LoVo (cell line): ENCODE measurements at places on chromosomes 3 and 15.

DNA sequence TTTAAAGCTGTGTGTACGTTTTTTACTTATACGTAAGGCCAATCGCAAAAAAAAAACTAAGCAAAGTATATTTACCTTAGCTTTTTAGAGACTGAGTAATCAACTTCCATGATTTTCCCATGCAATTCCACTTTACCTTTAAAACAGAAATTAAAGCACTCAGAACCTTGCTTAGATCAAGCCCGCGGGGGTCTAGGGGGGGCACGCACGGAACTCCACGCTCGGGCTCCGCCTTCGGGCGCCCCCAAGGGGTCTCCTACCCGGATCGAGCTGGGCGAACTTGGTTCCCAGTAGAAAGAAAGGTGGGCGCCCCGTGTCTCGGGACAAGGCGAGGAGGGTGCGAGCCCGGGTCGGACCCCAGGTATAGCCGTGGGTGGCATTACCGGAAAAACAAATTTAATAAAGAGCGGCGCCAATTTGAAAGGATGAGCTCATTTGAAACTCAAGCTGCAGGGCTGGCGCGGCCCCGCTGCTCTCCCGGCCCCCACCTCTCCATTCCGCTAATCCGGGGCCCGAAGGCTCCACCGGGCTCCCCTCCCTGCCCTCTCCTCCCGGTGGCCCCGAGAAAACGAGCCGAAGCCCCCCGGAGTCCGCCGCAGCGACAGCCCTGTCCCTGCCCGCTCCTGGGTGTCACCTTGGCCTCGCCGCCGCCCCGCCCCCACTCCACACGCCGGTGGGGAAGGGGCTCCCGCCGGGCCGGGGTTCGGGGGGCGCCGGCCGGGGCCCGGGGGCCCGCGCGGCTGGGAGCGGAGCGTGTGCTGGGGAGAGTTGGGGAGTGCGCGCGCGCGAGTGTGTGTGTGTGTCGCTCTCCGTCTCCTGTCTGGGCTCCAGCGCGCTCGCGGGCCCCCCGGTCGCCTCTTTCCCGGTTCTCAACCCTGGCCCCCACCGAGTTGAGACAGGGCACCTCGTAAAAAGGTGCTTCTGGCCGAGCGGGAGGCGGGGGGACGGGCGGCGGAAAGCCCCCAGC, 1.5 kb downstream of the IGF2BP2 start:
- DNase-seq = peak; percentile 43

- DNase-seq = no peak
Measured at GRCh38 chr15:27990521-27991515, 108.3 kb downstream of the OCA2 start.

DNA sequence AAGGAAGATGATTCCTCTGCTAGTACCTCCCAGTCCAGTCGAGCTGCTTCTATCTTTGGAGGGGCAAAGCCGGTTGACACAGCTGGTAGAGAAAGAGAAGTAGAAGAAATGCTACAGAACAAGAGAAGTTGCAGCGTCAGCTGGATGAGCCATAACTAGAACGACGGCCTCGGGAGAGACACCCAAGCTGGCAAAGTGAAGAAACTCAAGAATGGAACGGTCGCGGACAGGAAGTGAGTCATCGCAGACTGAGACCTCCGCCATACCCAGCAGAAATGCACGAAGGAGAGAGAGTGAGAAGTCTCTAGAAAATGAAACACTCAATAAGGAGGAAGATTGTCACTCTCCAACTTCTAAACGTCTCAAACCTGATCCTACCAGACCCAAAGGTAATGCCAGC, 19.0 kb upstream of the PARP14 start:
- DNase-seq = no peak

GRCh38 chr3:188839187-188839695, 332.5 kb upstream of the TPRG1 start:
- DNase-seq = no peak

GRCh38 chr3:183845608-183846288, 20.4 kb upstream of the MAP6D1 start:
- no peak for DNase-seq

DNA sequence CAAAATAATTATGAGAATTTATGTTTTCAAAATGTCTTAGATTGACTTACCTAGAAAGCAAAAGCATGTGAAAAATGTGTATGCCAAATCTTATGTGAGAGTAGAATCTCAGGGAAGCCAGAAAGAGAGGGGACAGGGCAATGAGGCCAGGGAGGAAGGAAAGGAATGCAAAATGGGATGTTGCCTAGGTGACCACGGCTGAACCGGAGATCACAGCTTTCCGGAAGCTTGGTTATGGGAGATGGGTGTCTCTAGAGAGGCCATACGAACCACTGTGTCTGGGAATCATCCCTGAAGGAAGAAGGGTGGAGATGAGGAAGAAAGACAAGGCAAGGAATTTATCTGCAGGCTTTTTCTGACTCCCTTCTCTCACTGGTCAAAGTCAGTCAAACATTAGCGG, 76.0 kb downstream of the SUCLG2 start:
- DNase-seq = no peak

- DNase-seq = peak; percentile 74
Measured at GRCh38 chr3:129936757-129937156, 37.8 kb upstream of the TRH start.

GRCh38 chr15:55916666-55917409, 76.6 kb downstream of the NEDD4 start:
- no peak for DNase-seq

- no peak for DNase-seq
Measured at GRCh38 chr15:33722005-33722672, 246.2 kb upstream of the CHRM5 start.

- DNase-seq = no peak
Measured at GRCh38 chr15:87739081-87739480, 517.5 kb downstream of the NTRK3 start.

- DNase-seq = no peak
Measured at GRCh38 chr15:82646250-82647044, 716 bp downstream of the CPEB1 start.

DNA sequence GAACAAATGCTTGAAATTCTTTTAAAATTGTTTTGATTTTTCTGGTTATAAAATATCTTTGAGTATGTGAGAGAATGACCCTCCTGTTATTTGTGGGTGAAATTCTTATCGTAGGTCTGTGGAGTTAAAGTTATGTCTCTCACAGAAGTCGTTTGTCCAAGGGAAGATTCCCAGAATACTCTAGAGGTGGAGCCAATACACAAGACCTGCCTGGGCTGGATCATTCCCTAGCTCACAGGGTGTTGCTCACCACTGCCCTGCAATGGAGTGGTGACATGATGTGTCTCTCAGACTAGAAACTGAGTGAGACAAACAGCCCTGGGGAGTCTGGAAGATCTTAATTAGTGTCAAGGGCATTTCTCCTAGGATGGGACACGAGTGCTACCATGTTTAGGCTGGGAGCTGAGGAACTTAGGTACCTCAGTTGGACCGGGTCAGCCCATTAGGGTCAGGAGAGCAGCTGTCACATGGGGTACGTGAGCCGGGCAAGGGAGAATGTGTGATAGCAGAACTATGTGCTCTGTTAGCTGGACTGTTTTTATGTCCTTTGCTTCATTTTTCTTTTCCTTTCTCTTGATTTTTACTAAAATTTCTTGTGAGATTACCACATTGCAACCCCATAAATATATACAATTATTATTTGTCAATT, 53.6 kb upstream of the MYO5C start:
- no peak for DNase-seq

DNA sequence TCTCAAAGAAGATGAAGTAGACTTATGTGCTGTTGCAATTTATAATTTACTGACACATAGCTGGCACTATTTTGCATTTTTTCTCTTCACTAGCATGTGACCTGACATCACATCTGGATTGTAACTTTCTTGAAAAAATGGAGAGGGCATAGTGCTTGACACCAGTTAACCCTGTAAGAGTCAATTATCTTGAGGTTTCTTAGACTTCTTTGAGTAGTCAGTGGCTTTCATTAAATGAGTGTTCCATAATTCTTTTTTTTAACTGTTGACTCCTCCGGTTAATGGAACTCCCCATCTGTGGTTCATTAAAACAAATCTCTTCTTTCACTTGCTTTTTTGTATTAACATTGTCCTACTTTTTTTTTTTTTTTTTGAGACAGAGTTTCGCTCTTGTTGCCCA, 16.9 kb upstream of the PRKCI start:
- DNase-seq = no peak

GRCh38 chr15:59245559-59245958, 38.9 kb downstream of the LDHAL6B start:
- no peak for DNase-seq

- no peak for DNase-seq
Measured at GRCh38 chr15:66783314-66783713, 81.3 kb downstream of the SMAD6 start.

DNA sequence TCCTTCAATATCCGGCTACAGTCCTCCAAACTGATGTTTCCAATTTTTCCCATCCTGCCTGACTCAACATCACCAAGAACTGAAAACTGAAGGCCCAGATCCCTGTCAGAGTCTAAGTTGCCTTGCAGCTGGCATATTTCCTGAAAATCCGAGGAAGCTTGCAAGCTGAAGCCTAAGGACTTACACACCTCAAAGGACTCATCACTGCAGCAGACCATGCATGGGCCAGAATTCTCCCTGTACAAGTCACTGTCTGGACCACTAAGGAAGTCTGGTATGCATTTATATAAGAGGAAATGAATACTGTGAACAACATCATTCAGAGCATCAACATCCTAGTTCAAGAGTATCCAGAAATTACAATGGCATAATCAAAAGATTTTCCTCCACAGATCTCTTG, 548.8 kb upstream of the MDFIC2 start:
- no peak for DNase-seq

- DNase-seq = no peak
Measured at GRCh38 chr3:68090571-68090970, 436.2 kb upstream of the SUCLG2 start.

DNA sequence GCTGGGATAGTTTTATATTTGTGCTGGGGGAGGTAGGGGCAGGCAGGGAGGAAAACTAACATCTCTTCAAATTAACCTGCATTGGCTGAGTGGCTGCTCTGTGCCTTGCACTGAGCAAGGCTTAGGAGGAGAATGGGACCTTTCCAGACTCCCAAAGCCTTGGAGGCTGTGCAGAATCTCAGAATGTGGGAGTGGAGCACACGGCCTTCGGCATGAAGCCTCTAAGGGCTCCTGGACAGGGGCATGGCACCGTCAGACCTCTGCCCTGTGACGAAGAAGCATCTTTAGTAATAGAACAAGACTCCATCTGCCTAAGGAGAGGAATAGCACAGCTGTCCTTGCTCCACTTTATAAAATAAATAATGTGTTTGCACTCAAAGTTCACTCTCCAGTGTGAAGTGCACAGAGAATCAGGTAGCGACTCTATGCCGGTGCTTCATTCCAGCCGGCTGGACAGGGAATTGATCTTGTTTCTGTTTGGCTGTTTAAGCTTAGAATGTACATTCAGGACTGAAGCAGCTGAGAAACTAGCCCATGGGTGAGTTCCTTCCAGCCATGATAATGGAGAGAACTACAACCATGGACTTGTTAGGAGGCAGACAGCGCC, 228.5 kb upstream of the ADAMTS9 start:
- no peak for DNase-seq

- no peak for DNase-seq
Measured at GRCh38 chr3:100913870-100914648, 79.2 kb downstream of the ABI3BP start.

DNA sequence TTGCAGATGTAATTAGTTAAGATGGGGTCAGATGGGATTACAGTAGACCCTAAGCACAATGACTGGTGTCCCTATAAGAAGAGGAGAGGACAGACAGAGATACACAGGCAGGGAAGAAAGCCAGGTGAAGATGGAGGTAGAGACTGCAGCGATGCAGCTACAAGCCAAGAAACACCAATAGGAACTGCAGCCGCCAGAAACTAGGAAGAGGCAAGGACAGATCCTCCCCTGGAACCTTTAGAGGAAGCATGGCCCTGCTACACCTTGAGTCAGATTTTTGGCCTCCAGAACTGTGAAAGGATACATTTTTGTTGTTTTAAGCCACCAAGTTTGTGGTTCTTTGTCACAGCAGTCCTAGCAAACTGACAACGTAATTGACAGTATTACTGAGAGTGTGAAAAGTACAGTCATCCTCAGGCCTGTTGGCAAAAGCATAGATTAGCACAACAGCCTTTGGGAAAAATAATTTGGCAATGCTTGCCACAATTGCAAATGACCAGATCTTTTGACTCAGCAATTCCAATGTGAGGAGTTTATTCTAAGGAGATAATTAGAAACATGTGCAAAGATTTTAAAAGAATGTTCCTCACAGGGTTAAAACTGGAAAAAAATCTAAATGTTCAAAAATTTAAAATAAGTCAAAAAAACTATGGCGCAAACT, 82.6 kb upstream of the TJP1 start:
- no peak for DNase-seq

GRCh38 chr3:195854628-195855294, 43.0 kb upstream of the MUC4 start:
- no peak for DNase-seq

GRCh38 chr3:50873376-50874157, 198.8 kb downstream of the DOCK3 start:
- no peak for DNase-seq

DNA sequence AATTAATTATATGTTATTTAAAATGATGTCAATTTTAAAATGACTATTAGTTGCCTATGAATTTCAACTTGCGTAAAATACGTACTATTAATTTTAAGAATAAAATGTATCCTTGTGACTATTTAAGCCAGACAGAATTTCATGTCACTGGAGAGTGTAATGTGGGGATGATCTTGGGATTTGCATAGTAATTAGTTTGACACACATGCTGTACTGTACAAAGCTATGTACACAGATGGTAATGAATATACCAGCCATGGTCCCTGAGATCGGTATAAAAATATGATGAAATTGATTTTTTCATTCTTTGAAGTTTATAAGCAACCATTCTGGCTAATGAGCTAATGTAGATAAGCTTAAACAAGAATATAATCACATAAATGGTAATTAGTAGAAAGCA, 134.4 kb upstream of the ROBO1 start:
- DNase-seq = no peak

- no peak for DNase-seq
Measured at GRCh38 chr3:71067977-71068654, 515.4 kb downstream of the FOXP1 start.

- peak; percentile 55 for DNase-seq
Measured at GRCh38 chr15:35000511-35000910, 12.4 kb upstream of the ZNF770 start.

DNA sequence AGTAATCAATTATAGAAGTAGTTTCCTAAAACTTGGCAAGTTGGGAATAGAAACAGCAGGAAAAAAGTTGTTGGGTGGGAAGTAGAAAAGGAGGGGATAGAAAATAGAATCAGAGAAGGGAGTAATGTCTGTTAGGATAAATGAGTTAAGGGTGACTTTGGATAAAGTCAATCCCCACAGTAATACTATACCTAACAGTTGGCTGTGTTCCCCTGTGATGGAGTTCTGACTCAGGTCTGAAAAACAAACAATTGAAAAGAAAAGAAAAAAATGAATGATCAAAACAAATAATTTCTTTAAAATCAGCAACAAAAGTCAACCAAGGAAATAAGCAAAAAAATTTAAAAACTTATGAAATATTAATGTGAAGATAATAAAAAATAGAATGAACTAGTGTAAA, 50.3 kb downstream of the EMC4 start:
- no peak for DNase-seq

- DNase-seq = no peak
Measured at GRCh38 chr15:32715276-32715675, 2.5 kb upstream of the GREM1 start.
